Cortex of kidney (tissue), 1 donor: ENCODE measurements at places on chromosomes 1 and 21.

- no peak for DNase-seq
Observed at GRCh38 chr1:221439008-221439746, 302.7 kb downstream of the DUSP10 start.

GRCh38 chr1:30010506-30011106 is 712.8 kb downstream of the MATN1 start:
- DNase-seq: no peak

DNA sequence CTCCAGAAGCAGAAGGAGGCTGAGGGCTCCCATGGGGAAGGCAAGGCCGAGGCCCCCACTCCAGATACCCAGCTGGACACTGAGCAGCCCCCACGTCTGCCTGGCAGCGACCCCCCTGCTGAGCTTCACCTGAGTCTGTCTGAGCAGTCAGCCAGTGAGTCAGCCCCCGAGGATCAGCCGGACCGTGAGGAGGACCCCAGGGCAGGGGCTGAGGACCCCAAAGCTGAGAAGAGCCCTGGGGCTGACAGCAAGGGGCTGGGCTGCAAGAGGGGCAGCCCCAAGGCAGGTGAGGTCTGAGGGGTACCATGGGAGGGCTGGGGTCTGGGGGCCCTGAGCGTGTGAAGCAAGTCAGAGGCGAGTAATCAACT is 21.3 kb downstream of the DMBX1 start:
- no peak for DNase-seq

DNA sequence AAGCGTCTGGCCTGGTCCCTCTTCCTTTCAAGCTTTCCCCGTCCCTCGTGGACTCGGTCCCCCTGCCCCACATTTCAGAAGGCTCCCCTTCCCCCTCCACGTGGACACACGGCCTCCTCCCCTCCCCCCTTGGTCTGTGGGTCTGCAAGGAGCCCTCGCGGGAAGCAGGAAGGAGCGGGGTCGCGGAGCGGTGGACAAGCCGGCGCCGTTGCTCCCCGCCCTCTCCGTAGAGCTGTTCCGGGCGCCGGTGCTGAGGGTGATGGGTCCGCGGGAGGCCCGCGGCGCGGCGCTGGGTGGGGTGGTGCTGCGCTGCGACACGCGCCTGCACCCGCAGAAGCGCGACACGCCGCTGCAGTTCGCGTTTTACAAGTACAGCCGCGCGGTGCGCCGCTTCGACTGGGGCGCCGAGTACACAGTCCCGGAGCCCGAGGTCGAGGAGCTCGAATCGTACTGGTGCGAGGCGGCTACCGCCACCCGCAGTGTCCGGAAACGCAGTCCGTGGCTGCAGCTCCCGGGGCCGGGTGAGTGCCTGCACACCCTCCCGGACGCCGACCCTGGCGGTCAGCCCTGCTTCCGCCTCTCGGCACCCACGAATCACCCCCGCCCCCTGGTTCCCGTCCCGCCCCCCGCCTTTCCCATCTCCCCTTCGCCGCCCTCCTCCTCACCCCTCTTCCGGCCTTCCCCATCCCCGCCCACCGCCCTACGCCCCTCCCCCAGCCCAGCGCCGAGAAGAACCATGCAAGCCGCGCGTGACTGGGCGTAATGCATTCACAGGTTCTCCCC is 5.3 kb downstream of the FCRLB start:
- peak; percentile 36 for DNase-seq

DNA sequence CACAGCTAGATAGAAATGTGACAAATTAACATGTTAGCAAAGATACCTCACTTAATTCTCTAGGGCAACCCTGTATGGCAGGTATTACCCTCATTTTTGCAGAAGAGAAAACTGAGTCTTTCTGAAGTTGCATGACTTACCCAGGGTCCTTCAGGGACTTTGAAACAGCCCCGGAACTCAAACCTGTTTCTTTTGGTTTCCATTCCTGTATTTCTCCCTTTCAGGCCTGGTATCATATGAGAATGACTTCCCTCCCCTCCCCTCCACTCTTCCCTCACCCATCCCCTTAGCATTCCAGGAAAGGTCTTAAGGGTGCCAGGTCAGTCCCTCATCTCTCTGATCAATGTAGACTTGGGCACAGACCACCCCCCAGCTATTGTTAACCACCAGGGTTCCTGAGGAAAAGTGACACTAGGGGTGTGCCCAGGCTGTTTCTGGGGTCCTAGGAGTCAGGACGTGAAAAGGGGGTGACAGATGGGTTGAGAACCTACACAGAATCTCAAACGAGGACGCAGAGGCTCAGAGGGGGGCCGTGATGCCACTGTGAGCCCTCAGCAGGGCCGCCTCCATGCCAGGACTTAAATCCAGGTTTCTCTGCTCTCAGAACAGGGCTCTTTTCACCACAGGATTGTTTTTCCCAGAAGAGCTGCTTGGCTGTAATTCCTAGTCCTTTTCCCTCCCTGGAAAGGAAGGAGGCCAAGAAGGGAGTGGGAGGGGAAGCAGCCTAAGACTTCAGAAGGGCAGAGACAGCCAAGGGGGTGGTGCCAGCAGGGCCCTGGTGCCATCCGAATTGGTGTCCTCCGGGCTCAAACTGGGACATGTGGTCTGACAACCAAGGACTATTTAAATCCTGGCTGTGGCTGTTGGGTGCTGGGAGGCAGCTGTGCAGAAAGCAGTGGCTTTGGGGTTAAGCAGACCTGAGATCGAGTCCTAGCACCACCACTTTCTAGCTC is 2.1 kb upstream of the WASF2 start:
- no peak for DNase-seq

DNA sequence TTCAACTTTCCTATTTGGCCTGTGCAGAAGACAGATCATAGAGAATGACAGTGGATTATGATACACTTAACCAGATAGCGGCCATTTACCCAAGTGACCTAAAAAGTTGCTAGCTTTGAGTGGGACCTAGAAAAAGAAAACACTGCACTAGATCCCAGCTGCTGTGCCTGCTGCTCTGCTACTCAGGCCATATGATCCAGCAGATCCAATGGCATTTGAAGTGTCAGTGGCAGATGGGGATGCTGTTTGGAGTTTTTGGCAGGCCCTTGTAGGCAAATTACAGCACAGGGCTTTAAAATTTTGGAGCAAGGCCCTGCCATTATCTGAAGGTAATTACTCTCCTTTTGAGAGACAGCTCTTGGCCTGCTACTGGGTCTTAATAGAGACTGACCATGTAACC is 74.0 kb upstream of the KCNE2 start:
- no peak for DNase-seq

DNA sequence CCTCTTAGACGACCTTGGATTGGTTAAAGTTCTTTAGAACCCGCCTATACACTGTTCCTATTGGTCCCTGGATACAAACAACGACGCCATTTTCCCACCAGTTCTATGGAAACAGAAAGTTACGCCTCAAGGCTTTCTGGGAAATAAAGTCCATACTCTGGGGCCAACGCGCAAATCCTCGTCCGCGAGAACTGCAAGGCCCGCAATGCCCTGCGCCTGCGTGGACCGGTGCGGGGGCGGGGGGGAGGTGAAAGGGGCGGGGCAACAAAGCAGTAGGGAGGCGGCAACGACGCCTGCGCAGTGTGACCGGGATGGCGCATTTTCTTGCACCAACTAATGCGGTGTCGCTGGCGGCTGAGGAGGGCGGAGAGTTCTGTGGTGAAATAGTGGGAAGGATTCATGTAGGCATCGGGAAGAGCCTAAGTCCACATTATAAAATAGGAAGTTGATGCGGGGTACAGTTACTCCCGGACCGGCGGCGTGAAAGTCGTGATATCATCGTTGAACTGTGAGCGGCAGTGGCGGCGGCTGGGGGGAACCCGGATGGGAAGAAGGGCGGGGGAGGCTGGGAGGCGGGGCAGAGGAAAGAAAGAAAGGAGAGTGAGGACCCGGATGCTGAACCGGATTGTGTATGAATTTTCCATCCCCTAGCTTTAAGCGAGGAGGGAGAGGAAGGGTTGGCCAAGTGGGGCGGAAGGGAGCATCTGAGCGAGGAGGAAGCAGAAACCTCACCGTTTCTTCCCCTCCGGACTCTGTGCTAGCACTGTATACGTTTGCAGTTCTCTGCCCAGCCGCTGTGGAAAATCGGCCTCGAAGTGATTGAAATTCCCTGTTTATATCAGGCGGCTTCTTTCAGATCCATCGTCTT is at the start of gene GGPS1:
Gene GGPS1 (plus strand): TSS at position 300 of the 868 bp plus-strand sequence. CDS start 6,695 bp downstream, outside the sequence.
- peak; percentile 41 for DNase-seq

- no peak for DNase-seq
Observed at GRCh38 chr1:109482242-109482641, 1.5 kb upstream of the ATXN7L2 start.

- no peak for DNase-seq
Observed at GRCh38 chr1:27966402-27967105, 6.8 kb downstream of the XKR8 start.

- no peak for DNase-seq
Observed at GRCh38 chr1:211332830-211333229, 6.2 kb downstream of the TRAF5 start.

GRCh38 chr1:63516629-63517028 is 6.4 kb downstream of the ITGB3BP start:
- no peak for DNase-seq

DNA sequence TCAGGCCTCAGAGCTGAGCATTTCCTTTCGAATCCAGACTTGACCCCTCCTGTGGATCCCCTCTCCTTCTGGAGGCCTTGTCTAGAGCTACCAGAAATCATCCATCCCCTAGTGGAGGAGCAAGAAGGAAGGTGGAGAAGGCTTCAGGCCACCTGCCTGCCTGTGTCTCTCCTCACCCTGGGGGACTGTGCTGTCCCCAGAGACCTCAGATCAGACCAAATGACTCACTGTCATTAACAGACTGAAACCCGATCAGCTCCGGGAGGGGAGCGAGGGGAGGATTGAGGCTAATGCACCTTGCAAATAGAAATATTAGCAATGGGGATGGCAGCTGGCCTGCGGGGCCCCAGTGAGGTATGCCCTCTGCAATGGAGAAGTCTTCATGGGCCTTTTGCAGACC is 2.1 kb downstream of the MYBPH start:
- DNase-seq: no peak

DNA sequence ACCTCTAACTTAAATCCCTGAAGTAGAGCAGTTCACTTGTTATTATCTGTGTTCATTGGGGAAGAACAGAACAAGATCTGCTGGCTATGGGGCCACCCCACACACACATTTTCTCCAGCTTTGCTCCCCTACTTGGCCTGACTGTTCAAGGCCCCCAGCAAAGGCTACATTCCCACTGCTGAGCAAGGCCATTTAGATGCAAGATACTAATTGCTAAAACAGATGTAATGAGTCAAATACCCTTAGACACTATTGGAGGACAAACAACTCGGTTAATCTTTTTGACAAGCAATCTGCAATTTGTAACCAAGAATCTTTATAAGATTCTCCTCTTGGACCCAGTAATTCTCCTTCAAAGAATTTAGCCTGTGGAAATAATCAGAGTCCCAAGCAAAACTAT is 67.7 kb downstream of the NAV1 start:
- DNase-seq: no peak

GRCh38 chr21:37547615-37548200 is 181.1 kb downstream of the DYRK1A start:
- no peak for DNase-seq

DNA sequence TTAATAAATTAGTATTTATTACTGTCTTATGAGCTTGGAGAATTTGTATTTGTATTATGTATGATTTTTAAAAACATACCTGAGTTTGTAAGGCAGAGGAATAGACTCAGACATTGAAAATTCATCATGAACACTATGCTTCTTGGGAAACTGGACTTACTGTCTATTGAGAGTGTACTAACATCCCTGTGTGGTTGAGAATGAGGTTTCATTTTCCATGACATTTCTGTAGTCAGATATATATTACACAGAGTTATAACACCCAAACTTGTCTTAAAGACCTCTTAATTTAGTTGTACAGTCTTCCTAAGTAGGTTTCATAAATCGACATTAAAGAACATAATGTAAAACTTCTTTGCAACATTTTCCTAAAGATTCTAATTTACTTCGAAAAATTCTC is 30.0 kb downstream of the PPP2R5A start:
- no peak for DNase-seq

GRCh38 chr1:82722608-82723007 is 921.9 kb downstream of the ADGRL2 start:
- DNase-seq: no peak

DNA sequence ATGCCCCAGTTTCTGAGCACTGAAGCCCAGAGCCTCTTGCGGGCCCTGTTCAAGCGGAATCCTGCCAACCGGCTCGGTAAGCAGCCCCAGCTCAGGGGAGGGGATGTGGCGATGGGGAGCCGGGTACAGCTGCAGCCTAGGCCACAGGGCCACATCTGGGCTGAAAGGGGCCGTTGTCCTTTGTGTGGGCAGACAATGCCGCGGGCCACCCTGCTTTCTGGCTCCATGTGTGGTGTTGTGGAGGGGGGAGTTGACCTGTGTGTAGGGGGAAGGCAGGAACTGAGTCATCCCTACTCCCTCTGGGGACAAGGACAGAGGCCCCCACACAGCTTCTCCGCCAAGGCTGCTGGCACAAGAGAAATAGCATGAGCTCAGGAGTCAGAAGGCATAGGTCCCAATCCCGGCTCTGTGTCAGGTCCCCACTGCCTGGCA is 26.0 kb downstream of the RPS6KA1 start:
- no peak for DNase-seq

- DNase-seq: no peak
Observed at GRCh38 chr1:246420300-246420699, 86.8 kb downstream of the SMYD3 start.

GRCh38 chr21:32114419-32115035 is 164.3 kb downstream of the MIS18A start:
- DNase-seq: no peak

- DNase-seq: no peak
Observed at GRCh38 chr21:44593598-44594405, 1.5 kb upstream of the KRTAP10-6 start.

- DNase-seq: no peak
Observed at GRCh38 chr1:114505148-114505561, 5.8 kb downstream of the TRIM33 start.

- no peak for DNase-seq
Observed at GRCh38 chr1:164693564-164694359, 134.8 kb downstream of the PBX1 start.

GRCh38 chr1:89904219-89904980 is 83.6 kb downstream of the LRRC8D start:
- DNase-seq: no peak

GRCh38 chr1:41728403-41729202 is 190.1 kb downstream of the HIVEP3 start:
- DNase-seq: no peak

GRCh38 chr1:167524651-167525050 is 6.3 kb upstream of the CD247 start:
- no peak for DNase-seq

- no peak for DNase-seq
Observed at GRCh38 chr1:205458777-205459566, 3.1 kb upstream of the BLACAT1 start.

GRCh38 chr21:44594406-44594916 is 2.2 kb upstream of the KRTAP10-6 start:
- DNase-seq: no peak

DNA sequence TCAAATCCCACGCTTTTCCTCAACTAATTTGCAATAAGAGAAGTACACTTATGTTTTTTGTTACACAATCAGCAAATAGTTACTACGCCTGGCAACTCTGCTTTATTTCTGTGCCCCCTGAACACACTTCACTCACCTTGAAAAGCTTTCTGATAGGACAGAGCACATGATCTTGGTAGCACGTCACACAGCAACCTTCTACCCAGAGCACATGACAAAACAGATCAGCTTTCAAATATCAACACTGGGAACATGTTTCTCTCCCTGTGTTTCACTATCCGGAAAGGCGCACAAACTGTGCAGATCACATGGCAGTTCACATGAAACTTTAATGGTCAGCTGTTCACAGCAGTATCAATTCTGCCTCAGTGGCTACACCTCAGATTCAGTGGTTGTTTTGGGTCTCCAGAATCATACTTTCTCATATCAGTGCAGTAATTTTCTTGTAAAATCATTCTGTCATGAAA is 2.2 kb downstream of the SLC19A2 start:
- no peak for DNase-seq
